ENCODE measurements at places on chromosomes 12 and 14. TPM values are rescaled to one million over a fixed set of nuclear protein-coding genes. Genes with fewer than 3 reads are reported as not detected.

Gene PRH2
- total RNA-seq = not detected

- H3K27ac ChIP-seq = peak overlapping the region; percentile 82
- H3K27me3 ChIP-seq = no peaks in the 10 kb centered on the region
- H3K36me3 ChIP-seq = peaks cover 6% of the 10 kb centered on the region
- no peak for DNase-seq
Observed at GRCh38 chr12:29164477-29165393, 15.7 kb downstream of the FAR2 start.

DNA sequence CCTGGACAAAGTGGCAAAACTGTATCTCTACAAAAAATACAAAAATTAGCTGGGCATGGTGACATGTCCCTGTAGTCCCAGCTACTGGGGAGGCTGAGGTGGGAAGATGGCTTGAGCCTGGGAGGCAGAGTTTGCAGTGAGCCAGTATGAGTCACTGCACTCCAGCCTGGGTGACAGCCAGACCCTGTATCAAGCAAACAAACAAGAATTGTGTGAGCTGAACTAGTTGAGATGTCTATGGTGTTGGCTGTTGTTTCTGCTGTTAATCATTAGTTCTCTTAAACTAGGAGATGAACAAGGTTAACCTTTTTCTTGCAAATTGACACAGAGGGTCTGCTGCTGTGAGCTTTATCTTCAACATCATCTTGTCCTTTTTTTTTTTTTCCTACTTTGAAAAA, 23.6 kb downstream of the RASSF3 start:
- H3K36me3 ChIP-seq = peaks cover 23% of the 10 kb centered on the region
- H3K4me1 ChIP-seq = peaks cover 24% of the 10 kb centered on the region
- peak overlapping the region; percentile 5 for H3K27ac ChIP-seq
- no peak for DNase-seq
- no peak overlapping the region for H3K4me3 ChIP-seq
- no peaks in the 10 kb centered on the region for H3K27me3 ChIP-seq

- H3K36me3 ChIP-seq = peaks cover 41% of the 10 kb centered on the region
- H3K4me1 ChIP-seq = no peaks in the 10 kb centered on the region
- H3K27ac ChIP-seq = no peak overlapping the region
- no peak for DNase-seq
- H3K27me3 ChIP-seq = no peaks in the 10 kb centered on the region
Observed at GRCh38 chr12:124332900-124333299, 38.0 kb downstream of the RFLNA start.

DNA sequence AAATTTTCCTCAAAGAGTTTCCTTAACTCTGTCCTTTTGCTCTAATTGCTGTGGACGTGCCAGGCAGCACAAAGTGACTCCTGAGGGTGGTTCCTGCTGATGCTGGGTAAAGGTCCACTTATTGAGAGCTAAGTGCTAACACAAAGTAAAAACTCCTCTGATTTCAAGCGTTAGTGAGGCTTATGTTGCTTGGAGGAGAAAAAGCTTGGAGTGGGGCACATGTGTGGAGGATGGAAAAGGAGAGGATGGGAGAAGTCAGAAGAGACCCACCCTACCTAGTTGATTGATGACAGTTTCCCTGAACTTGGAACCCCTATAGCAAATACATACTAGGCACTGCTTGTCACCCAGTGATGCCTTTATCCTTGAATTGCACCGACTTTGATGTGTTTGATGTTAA, 10.1 kb upstream of the SLC11A2 start:
- no peak for DNase-seq
- no peak overlapping the region for H3K27ac ChIP-seq
- H3K36me3 ChIP-seq = no peaks in the 10 kb centered on the region

GRCh38 chr12:96250119-96250685, 56.0 kb downstream of the ELK3 start:
- H3K27me3 ChIP-seq = no peaks in the 10 kb centered on the region
- no peak overlapping the region for H3K4me3 ChIP-seq
- peaks cover 52% of the 10 kb centered on the region for H3K36me3 ChIP-seq
- H3K27ac ChIP-seq = no peak overlapping the region

- H3K27me3 ChIP-seq = no peaks in the 10 kb centered on the region
- H3K27ac ChIP-seq = no peak overlapping the region
- DNase-seq = no peak
- H3K4me1 ChIP-seq = no peaks in the 10 kb centered on the region
- no peaks in the 10 kb centered on the region for H3K36me3 ChIP-seq
Observed at GRCh38 chr12:115185506-115185905, 501.5 kb upstream of the TBX3 start.

GRCh38 chr12:92911339-92911738, 17.8 kb downstream of the EEA1 start:
- no peak for DNase-seq
- peaks cover 9% of the 10 kb centered on the region for H3K4me1 ChIP-seq
- H3K4me3 ChIP-seq = no peak overlapping the region

Gene MANSC4
- total RNA-seq = not detected

- no peak overlapping the region for H3K27ac ChIP-seq
- H3K27me3 ChIP-seq = no peaks in the 10 kb centered on the region
- no peak overlapping the region for H3K4me3 ChIP-seq
Observed at GRCh38 chr14:104885973-104886689, 21.1 kb downstream of the CEP170B start.

- no peak overlapping the region for H3K27ac ChIP-seq
- peaks cover 10% of the 10 kb centered on the region for H3K27me3 ChIP-seq
- no peak overlapping the region for H3K4me3 ChIP-seq
- no peaks in the 10 kb centered on the region for H3K4me1 ChIP-seq
- no peaks in the 10 kb centered on the region for H3K36me3 ChIP-seq
- DNase-seq = no peak
Observed at GRCh38 chr14:21626491-21627230, 8.1 kb downstream of the OR10G2 start.

Gene KRT79
- total RNA-seq = not detected

GRCh38 chr14:24368562-24369252, 723 bp downstream of the NFATC4 start:
- peak overlapping the region; percentile 100 for H3K27ac ChIP-seq
- H3K27me3 ChIP-seq = no peaks in the 10 kb centered on the region
- H3K4me3 ChIP-seq = peak overlapping the region; percentile 95
- peaks cover 19% of the 10 kb centered on the region for H3K36me3 ChIP-seq

- DNase-seq = no peak
- H3K27ac ChIP-seq = no peak overlapping the region
- no peaks in the 10 kb centered on the region for H3K27me3 ChIP-seq
- no peak overlapping the region for H3K4me3 ChIP-seq
Observed at GRCh38 chr14:96574633-96575632, 72.8 kb downstream of the PAPOLA start.

DNA sequence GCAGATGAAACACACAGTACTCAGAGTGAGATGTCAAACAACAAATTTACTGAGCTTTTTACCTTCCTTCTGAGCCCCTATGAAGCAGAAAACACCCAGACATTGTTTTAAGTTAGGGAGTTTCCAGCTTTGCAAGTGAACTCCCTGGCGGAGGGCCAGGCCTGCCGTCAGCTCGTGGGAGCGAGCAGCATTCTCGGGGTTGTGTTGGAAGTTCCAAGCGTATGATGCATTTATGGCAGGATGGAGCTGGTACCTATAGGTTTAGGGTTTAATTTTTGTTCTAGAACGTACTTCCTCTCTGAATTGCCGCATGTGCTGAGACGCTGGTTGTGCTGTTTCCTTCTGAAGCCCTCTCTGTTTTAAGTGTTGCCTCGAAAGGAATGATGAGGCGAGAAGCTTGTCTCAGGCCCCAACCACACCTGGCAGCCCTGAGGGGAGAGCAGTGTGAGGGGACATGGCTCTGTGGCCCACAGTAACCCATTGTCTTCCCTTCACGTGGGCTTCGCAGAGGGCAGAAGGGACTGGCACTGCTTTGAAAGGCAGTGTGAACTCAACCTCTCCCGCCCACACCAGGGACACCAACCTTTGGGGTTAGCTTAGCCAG, 76.6 kb downstream of the SSPN start:
- H3K27me3 ChIP-seq = no peaks in the 10 kb centered on the region
- no peak for DNase-seq
- H3K4me3 ChIP-seq = no peak overlapping the region
- H3K27ac ChIP-seq = peak overlapping the region; percentile 63

GRCh38 chr12:14239935-14240872, 125.3 kb upstream of the ATF7IP start:
- H3K27me3 ChIP-seq = no peaks in the 10 kb centered on the region
- H3K36me3 ChIP-seq = peaks cover 2% of the 10 kb centered on the region
- peak overlapping the region; percentile 33 for H3K27ac ChIP-seq
- DNase-seq = no peak

DNA sequence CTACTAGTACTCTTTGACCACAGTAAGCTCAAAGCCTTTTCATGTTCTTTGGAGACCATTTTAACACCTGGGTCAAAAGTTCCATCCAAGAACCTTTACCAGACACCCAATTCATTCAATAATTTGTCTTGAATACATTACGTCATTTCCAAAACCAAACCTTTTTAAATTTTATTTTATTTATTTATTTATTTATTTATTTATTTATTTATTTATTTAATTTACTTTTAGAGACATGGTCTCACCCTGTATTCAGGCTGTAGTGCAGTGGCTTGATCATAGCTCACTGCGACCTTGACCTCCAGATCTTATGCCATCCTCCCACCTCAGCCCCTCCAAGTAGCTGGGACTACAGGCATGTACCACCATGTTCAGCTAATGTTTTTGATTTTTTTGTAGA, 113.5 kb downstream of the BCAT1 start:
- DNase-seq = no peak
- H3K27ac ChIP-seq = no peak overlapping the region
- peaks cover 35% of the 10 kb centered on the region for H3K4me1 ChIP-seq
- no peak overlapping the region for H3K4me3 ChIP-seq
- no peaks in the 10 kb centered on the region for H3K27me3 ChIP-seq

GRCh38 chr12:59250766-59251165, 330.5 kb upstream of the LRIG3 start:
- H3K27ac ChIP-seq = no peak overlapping the region
- DNase-seq = no peak
- no peaks in the 10 kb centered on the region for H3K36me3 ChIP-seq

GRCh38 chr12:66803930-66804329, 125.1 kb upstream of the GRIP1 start:
- peaks cover 3% of the 10 kb centered on the region for H3K4me1 ChIP-seq
- no peak for DNase-seq
- H3K27me3 ChIP-seq = peaks cover 57% of the 10 kb centered on the region
- no peaks in the 10 kb centered on the region for H3K36me3 ChIP-seq

Gene AVPR1A
- 1.7 TPM for total RNA-seq

DNA sequence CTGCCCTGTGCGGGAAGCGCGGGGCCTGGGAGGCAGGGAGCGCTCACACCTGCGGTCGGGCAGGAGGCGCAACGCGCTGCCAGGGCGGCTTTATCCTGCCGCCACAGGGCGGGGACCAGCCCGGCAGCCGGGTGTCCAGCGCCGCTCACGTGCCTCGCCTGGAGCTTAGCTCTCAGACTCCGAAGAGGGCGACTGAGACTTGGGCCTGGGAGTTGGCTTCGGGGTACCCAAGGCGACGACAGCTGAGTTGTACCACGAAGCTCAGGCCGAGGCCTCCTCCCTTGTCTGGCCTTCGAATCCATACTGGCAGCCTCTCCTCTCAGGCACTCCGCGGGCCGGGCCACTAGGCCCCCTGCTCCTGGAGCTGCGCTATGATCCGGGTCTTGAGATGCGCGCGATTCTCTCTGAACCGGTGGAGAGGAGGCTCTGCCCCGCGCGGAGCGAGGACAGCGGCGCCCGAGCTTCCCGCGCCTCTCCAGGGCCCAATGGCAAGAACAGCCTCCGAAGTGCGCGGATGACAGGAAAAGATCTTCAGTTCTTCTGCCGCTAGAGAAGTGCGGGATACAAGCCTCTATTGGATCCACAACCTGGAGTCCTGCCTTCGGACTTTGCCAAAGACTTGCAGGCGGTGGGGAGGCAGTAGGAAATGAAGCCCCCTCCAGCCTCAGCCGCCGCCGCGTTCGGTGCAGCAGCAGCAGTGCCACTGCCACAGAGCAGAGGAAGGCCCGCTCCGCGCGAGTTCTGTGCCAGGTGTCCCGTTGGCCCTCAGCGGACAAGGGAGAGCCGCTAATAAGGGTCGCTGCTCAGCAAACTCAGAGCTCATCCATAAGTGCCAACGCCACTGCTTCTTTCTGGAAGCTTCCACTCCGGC, 6.8 kb downstream of the SIX1 start:
- peaks cover 64% of the 10 kb centered on the region for H3K4me1 ChIP-seq
- peak overlapping the region; percentile 99 for H3K4me3 ChIP-seq
- H3K27me3 ChIP-seq = no peaks in the 10 kb centered on the region
- peak overlapping the region; percentile 99 for H3K27ac ChIP-seq
- H3K36me3 ChIP-seq = peaks cover 90% of the 10 kb centered on the region

GRCh38 chr12:3152011-3152511, 74.9 kb downstream of the TSPAN9 start:
- H3K4me1 ChIP-seq = peaks cover 42% of the 10 kb centered on the region
- H3K27me3 ChIP-seq = no peaks in the 10 kb centered on the region
- H3K36me3 ChIP-seq = peaks cover 14% of the 10 kb centered on the region
- peak overlapping the region; percentile 91 for H3K27ac ChIP-seq
- no peak for DNase-seq

Gene CRACR2A
- 0.13 TPM for total RNA-seq

DNA sequence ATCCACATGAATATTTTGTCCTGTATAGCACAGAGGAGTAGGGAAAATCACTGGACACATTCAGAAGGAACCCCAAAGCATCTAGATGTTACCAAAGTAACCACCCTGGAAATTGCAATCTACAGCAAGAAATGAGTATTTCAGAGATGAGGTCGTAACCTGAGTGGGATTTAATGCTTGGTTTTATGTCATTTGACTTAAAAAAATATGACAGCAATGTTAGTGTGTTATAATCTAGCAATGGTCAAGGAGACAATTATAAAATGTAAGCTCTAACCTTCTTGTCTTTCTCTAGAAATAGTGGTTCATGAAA, 256.6 kb downstream of the NAV3 start:
- peak overlapping the region; percentile 0 for H3K27ac ChIP-seq
- H3K4me3 ChIP-seq = no peak overlapping the region
- H3K4me1 ChIP-seq = peaks cover 23% of the 10 kb centered on the region
- H3K36me3 ChIP-seq = no peaks in the 10 kb centered on the region
- no peak for DNase-seq

Gene ARF3
- 144 TPM for total RNA-seq

Gene CFAP251
- total RNA-seq = 2.4 TPM

Gene RFX4
- not detected for total RNA-seq

- no peak for DNase-seq
- H3K36me3 ChIP-seq = no peaks in the 10 kb centered on the region
Observed at GRCh38 chr12:27233814-27234213, 10.3 kb upstream of the STK38L start.

Gene TEX52
- total RNA-seq = not detected

All from osteocyte (in vitro differentiated cells).